Osteoblast (primary cell): ENCODE measurements at places on chromosomes 1 and 21. TPM values are rescaled to one million over a fixed set of nuclear protein-coding genes. Genes with fewer than 3 reads are reported as not detected.

CFHR5 gene
- total RNA-seq, result not detected in 2 replicates

SEMA4A gene
- 1.5 and 1.8 TPM in 2 replicates for total RNA-seq

TMED5 gene
- 50.3 and 51.3 TPM in 2 replicates for total RNA-seq

GRCh38 chr1:33630686-33631085, 158.2 kb downstream of the ZSCAN20 start:
- DNase-seq, result no peak
- no peak overlapping the region for H3K4me3 ChIP-seq
- no peaks in the 10 kb centered on the region for H3K4me1 ChIP-seq
- H3K27me3 ChIP-seq, result no peaks in the 10 kb centered on the region

DNA sequence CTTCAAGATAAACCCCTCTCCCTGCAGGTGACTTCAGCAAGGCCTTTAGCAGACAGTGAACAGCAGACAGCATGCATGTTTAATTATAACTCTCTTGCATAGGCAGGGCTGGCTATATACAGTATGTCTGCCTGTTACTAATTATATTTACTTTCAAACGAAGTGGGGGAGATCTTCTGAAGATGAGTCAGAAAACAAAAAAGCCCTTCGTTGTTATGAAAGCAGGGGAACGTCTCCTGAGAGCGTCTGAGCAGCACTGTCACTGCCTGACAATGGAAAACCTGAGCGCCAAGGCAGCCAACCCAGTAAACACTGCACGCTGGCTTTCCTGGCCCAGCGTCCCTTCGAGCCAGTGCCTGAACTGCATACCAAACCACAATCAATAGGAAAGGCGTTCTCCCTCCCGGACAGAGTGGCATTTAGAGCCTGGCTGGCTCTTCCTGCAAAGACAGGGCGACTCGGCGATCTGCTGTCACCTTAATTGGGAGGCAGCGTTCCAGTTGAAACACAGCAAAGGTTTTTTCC, 54.1 kb downstream of the TOMM20 start:
- H3K27me3 ChIP-seq, result no peaks in the 10 kb centered on the region
- H3K4me1 ChIP-seq, result peaks cover 42% of the 10 kb centered on the region
- no peaks in the 10 kb centered on the region for H3K36me3 ChIP-seq
- peak overlapping the region; percentile 100 for H3K27ac ChIP-seq
- peak overlapping the region; percentile 45 for H3K4me3 ChIP-seq

KCNE2 gene
- not detected in 2 replicates for total RNA-seq

DNA sequence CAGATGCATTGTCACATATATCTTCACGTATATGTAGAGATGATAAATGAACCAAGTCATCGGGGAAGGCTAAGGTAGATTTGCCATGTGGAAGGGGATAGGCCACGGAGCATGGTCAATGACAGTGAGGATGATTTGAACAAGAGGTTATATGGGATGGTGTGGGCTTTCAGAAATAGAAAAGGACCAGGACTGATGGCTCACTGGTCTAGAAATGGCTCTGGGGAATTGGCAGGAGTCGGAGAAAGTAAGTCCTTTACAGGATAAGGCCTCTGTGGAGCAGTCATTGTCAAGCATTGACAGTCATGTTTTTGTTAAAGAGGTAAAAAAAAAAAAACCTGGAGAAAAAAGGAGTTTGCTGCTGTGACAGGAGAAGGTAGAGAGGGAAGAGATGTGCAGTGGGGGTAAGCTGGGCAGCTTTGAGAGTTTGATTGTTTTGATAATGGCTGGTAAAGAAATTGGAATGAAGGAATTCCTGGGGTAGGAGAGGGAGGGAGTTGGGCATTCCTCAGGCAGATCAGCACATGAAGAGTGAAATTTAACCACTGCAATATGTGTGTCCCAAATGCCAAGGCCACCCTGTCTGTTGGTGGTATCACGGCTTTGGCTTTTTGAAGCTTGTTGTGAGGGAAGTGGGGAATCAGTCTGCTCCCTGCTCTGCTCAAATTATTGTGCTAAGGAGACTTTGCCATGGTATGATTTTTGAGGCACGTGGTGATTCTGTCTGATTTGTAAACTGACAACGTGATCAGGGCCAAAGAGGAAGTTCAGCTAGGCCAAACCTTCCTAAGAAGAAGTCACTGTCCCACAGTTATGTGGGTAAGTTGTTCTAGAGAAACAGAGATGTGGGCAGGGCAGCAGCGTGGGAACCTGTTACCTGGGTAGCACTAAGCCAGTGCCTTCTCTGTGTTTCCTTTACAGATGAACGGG, 26.0 kb downstream of the MACF1 start:
- peaks cover 6% of the 10 kb centered on the region for H3K36me3 ChIP-seq
- H3K27ac ChIP-seq, result peak overlapping the region; percentile 45
- peaks cover 14% of the 10 kb centered on the region for H3K4me1 ChIP-seq
- DNase-seq, result peak; percentile 90

WDR64 gene
- not detected in 2 replicates for total RNA-seq

DNA sequence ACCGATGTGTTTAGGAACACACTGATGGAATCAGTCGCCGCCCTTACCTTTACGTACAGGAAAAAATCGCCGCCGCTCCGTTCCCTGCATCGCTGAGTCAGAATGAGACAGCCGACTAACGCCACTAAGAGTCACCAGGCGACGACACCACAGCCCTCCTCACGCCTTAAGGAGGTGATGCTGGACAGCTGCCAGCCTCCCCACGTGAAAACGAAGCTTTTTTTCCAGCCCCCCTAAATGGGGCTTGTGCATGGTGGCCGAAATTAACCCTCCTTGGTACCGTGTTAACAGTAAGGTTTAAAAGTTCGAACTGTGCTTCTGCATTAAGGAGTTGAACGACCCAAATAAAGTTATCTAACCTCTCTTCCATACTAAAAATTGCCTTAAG, 511 bp downstream of the DNTTIP2 start:
- H3K27ac ChIP-seq, result peak overlapping the region; percentile 95
- H3K4me3 ChIP-seq, result peak overlapping the region; percentile 95
- H3K36me3 ChIP-seq, result peaks cover 44% of the 10 kb centered on the region
- peak; percentile 18 for DNase-seq
- peaks cover 11% of the 10 kb centered on the region for H3K4me1 ChIP-seq
- H3K27me3 ChIP-seq, result no peaks in the 10 kb centered on the region
